Right forelimb (tissue), 1 donor: ENCODE measurements at places on chromosomes 7 and 10.

DNA sequence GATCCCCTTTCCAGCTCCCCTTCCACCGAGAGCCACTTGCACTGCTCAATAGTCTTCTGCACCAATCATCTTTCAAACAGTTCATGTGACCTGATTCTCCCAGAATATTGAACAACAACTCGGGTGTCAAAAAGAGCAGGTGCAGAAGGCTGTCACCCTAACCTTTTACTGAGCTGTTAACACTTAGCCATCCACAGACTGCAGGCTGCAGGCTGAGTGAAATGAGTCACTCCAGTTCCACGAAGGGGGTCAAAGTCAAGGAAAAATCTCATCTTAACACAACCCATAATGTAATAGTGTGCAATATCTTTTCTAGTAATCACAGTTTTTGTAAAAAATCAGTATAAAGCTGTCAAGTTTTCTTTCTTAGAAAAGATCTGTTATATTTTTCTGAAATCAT lies 63.1 kb downstream of the MTPAP start:
- DNase-seq = no peak

- DNase-seq = peak; percentile 76
Observed at GRCh38 chr7:105387508-105388355, 989 bp downstream of the SRPK2 start.

DNA sequence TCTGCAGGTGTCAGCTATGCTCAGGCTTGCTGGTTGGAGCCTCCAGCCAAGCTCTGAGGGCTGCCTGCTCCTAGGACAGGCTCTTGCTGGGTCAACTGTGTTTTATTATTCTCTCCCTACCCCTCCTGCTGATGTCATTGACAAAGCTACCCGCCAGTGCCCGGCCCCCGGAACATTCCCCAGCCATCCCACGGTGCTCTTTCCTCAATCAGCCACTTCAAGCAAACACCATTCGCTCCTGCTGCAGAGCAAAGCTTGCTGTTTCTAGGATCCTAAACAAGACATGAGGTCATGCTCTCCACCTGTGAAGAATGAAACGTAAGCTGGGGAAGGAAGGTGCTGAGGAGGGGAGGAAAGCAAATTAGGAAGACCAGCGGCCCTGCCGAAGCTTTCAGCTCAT lies 2.1 kb upstream of the C10orf71 start:
- no peak for DNase-seq

DNA sequence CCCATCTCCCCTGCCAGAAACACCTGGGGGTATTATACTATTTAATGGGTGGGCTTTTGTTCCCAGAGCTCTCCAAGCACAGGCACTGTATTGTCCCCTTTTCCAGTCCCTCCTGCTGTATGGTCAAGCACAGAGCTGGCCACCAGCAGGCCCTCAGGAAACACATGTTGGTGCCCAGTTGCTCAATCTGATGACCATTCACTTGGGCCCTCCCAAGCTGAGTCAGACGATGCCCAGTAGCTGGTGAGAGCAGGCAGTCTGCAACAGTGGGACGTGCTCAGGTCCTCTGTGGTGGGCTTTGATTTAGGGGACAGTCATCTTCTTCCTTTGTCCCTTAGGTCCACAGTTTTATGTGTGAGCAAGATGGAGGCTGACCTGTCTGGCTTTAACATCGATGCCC lies 11.8 kb downstream of the SFXN2 start:
- no peak for DNase-seq

DNA sequence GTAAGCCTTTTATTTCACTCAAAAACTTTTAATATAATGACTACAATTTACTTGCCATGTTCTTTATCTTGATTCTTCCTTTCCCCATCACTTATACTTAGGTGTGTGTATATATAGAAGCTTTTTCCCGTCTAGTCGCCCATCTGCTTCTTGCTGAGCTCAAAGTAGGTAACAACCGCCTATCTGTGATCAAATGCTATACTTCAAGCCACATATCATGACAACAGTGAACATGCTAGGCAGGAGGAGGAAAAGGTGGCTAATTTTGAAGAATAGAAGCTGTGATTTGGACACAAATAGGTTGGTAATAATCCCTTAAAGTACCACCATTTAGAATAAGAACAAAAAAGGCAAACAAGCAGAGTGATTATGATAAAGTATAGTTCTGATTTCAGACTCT lies 367.3 kb upstream of the CHRM2 start:
- no peak for DNase-seq

DNA sequence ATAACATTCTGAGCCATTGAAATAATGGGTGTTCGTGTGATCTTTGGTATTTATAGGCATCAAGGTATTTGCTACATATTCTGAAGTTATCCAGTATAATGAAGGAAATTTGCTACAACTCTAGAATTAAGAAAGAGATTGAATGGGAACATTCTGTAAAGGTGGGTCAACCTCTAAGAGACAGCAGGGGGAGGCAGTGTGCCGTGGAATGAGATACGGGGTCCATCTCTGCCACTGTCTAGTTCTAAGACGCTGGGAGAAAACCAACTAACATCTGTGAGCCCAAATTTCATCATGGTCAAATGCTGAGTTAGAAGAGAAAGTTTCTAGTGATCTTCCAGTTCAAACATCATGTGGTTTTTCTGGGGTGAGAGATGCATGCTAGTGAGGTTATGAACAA lies 368.9 kb downstream of the SORCS1 start:
- no peak for DNase-seq

GRCh38 chr7:33815336-33815735 lies 90.0 kb upstream of the BMPER start:
- DNase-seq = no peak
